ENCODE measurements at places on chromosomes 3 and 15.

GRCh38 chr15:57573151-57573550 is 18.6 kb upstream of the MYZAP start:
- no peak for DNase-seq

DNA sequence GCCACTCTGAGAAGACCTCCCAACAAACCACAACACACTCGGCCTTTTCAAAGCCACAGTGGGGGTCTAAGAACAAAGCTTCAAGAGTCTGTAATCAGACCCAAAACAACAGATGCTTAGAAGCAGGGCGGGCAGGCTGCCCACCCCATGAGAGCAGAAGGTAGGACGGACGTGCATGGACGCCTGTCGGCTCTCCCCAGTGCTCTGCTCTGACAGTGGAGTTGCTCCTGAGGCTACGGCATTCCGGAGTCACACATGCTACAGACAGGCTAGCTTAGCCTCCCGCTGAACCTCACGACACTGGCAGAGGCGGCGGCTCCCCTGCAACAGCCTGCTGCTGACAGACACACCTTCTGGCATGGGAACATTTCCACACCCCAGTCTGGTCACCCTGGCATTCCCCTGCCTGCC is 33.5 kb downstream of the SLCO2A1 start:
- DNase-seq, result no peak

GRCh38 chr3:12349895-12350811 is 61.3 kb downstream of the PPARG start:
- DNase-seq, result no peak

DNA sequence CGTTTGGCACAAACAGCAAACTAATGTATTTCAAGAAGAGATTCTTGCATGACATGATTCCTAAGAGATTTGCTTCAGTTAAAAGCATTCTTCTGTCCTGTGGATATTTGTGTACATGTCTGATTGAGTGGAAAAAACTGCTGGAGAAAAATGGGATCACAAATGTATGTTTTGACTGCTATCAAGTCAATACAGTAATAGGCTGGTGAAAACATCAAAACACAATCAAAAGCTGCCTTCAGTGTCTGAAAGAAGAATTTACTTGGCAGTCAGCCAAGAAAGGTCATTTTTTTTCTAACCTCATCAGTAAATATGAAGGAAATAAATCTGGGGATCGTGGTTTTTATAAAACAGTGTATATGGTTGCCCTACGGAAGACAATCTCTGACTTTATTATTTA is 1214.8 kb downstream of the NSUN3 start:
- DNase-seq, result no peak

DNA sequence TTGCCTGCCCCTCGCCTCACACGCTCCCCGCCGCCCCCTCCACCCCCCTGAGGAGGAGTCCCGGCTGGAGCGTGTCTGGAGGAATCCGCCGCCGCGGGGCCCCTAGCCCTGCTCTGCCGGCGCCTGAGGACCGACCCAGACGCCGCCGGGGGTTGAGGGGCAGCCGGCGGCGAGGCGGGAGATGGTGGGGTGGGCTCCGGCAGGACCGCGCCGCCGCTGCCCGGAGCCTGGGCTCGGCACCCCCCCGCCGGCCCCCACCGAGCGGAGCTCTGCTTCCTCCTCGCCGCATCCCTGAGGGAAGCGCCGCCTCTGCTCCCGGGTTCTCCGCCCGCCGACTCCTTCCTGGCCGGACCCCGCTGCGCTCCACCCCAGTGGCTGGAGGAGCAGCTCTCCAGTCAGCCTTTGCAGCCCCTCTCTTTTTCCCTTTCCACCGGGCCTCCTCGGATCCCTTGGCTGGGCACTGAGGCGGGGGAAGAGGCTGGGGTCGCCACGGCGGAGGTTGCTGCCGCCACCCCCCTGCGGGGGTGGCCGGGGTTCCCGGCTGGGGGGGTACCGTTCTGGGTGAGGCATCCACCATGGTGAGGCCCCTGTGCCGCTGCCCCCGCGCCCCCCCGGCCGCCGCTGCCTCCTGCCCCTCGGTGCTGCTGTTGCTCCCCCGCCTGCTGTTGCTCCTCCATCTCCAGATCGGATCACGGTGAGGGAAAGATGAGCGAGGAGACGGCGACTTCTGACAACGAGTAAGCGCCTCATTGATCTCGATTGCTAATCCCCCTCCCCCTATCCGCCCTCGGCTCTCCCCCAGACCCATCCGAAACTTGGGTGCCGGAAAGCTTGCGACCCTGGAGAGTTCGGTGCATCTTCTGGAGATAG is at the start of gene SPRED1:
SPRED1 (plus strand) TSS at position 356 of the 870 bp plus-strand sequence; CDS start at position 706, 350 bp downstream.
- DNase-seq, result no peak

- DNase-seq, result no peak
Measured at GRCh38 chr3:134904776-134905646, 110.0 kb downstream of the EPHB1 start.
